ENCODE measurements at places on chromosomes 1 and 21.

GRCh38 chr1:79004916-79005315 is 1.6 kb downstream of the ADGRL4 start:
- DNase-seq = no peak

GRCh38 chr21:33840771-33841170 is 74.8 kb downstream of the ATP5PO start:
- no peak for DNase-seq

DNA sequence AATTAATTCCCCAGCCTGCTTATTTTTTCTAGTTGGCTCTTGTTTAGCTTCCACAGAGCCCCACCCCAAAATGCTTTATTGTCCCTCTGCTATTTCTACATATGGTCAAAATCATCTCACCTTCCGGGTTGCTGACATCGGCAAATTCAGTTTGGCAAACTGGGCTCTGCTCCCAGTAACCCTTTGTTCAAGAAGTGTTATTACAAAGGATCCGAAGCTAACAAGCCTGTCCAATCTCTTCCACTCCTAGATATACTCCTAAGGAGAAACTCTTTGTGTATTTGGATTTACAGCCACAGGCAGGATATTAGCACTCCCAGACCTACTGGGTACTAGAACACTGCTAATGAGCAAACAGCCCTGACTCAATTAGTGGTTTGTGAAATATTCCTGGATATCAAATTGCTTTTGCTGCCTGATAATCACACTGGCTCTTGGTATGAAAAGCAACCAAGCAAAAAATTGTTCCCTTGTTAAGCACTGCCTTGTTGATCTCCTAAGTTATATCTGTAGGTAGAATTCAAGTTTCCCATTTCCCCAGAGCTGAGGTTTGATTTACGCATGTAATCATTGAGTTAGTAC is 4.0 kb downstream of the JUN start:
- DNase-seq = no peak

DNA sequence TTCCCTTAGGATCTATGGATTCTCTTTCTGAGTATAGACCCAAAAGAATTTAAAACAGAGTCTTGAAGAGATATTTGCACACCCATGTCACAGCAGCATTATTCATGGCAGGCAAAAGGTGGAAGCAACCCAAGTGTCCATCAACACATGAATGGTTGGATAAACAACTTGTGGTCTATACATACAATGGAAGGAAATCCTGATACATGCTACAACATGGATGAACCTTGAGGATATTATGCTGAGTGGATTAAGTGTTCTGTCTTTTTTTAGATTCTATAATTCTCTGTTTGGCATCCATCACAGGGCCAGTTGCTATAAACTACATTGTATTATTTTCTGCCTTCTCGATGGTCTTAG is 39.8 kb downstream of the PTPN14 start:
- DNase-seq = no peak

DNA sequence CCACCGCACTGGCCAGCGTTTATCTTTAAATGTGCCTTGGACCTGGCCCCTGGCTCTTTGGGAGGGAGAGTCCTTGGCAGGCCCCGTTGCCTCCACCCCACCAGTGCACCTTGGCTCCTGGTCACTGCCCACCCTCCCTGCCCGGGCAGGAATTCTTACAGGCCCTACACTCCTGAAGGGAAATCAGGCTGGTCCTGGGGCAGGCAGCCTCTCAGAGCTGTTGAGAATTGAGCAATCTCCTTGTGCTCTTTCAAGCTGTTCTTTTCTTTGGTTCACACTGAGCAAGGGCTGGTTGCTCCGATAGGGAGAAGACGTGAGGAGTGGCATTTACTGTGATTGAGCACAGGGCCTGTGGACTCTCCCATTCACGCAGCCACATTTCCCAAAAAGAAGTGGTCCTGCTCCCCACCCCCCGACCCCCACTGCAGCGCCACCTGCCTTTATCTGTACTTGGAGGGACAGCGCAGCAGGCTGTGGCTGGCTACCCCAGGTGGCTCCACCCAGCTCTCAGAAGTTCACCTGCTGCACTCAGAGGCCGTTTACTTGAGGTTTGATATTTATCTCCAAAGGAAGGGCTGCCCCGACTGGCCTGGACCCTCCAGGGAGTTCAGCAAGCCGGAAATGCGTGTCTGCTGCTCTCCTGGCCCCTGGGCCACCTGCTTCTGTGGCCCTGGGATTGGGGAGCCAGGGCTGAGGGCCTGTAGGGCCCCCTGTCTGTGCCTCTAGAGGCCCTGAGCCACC is 47.8 kb downstream of the SKI start:
- no peak for DNase-seq

DNA sequence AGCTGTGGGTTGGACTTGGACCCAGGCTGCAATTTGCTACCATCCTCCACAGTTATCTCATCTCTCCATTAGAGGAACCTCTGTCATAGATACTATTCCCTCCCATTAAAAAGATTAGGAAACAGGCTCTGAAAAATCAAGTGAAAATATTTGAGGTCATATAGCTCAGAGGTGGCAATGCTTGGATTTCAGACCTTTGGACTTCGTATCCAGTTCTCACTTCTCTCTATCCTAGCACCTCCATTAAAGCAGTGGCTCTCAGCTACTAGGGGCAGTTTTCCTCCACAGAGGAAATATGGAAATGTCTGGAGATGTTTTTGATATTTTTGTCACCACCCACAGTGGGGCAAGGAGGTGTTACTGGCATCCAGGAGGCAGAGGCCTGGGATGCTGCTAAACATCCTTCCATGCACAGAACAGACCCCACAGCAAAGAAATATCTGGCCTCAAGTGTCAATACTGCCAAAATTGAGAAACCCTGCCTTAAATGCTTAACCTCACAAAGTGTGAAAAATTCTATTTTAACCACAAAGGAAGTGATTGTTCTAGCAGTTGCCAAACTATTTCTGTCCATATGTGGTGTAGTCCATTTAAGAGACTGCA is 54.1 kb downstream of the C8A start:
- DNase-seq = no peak

- no peak for DNase-seq
Measured at GRCh38 chr1:150906329-150906728, 19.4 kb downstream of the CTXND2 start.

- no peak for DNase-seq
Measured at GRCh38 chr1:217021956-217022355, 298.7 kb upstream of the ESRRG start.

DNA sequence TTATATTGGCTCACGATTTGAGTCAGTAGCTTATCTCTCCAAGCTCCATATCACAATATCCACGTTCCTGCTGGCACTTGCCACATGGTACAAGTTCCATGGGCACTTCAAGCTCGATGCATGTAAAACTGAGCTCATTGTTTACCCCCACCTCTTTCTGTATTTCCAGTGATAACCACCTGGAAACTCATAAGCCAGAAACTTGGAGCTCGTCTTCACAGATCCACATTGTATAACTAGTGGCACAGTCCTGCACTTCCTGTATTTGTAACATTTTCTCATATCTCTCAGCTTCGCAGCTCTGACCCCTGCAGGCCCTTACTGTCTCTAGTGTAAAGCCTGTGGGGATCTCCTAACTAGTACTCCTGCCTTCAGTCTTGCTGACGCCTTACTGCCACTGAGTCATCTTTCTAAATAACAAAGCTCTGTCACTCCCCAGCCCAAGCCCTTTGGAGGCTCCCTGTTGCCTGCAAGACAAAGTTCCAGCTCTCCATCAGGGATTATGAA is 6.5 kb upstream of the C2CD4D start:
- no peak for DNase-seq

DNA sequence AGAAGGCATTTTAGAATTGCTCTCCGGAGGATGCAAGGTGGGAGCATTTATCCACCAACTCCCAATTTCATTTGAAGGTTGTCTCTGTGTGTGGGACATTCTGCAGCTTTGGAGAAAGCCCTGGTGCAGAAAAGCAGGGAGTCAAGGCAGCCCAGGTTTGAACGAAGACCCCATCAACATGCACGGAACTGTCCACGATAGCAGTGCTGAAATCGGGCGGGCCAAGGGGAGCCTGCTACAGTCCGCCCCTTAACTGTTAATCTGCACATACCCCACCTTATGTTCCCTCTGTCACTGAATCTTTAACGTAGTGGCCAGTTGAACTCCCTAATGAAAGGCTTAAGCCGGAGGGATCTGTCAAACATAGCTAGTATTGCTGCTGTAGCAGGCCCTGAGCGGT is 68.8 kb upstream of the C1orf174 start:
- no peak for DNase-seq

DNA sequence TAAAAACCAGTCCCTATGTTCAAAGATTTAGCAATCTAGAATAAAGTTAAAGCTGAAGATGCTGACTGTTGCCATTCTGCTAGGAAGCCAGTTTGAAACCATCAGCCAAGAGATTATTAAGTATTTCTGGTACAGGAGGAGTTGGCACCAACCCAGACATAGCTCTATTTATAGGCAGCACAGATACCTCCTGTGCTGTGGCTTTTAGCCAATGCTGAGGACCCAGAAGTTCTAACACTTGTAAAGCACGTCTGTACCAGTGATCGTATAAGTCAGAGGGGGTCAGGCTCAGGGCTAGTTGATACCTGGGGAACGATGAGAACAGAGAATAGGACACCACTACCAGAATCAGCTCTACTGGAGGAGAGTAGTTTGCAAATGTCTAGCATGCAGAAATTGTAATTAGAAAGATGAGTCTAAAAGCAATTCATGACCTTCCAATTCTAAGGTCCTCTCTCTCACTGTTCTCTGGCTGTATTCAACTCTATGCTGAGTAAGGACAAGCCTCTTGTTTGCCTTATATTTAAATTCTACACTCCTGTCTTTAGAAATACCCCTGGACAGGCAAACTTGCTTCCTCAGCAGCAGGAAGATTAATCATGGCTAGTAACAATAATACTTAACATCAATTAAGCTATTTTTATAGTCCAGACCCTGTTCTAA is 96.8 kb upstream of the PALMD start:
- no peak for DNase-seq

GRCh38 chr1:224500796-224501195 is 66.2 kb upstream of the WDR26 start:
- DNase-seq = no peak

GRCh38 chr1:240599830-240600229 is 12.1 kb downstream of the GREM2 start:
- DNase-seq = no peak

DNA sequence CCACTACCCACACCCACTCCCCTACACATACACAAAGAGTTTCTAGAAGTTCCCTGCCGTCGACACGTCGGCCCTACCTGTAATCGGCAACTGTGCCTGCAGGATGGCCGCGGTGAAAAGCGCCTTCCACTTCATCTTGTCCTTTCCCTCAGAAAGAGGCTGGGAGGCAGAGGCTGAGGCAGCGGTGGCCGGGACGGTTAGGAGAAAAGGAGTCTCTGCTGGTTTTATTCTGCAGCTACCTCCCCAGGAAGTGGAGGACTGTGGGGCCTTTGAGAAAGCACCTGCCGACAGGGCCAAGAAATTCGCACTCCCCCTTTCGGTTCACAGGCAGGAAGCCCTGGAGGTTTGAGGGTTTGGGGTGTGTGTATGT is at the start of gene CD247:
Gene CD247, minus strand, starts transcription at position 199 of the 370 bp plus-strand sequence. Its CDS starts 64 bp downstream, at position 135.
- DNase-seq = no peak

Data from GM18507 (cell line).